ENCODE measurements at places on chromosomes 12 and 14. TPM values are rescaled to one million over a fixed set of nuclear protein-coding genes. Genes with fewer than 3 reads are reported as not detected.

- DNase-seq = no peak
Observed at GRCh38 chr14:68124979-68125731, 305.6 kb downstream of the RAD51B start.

DNA sequence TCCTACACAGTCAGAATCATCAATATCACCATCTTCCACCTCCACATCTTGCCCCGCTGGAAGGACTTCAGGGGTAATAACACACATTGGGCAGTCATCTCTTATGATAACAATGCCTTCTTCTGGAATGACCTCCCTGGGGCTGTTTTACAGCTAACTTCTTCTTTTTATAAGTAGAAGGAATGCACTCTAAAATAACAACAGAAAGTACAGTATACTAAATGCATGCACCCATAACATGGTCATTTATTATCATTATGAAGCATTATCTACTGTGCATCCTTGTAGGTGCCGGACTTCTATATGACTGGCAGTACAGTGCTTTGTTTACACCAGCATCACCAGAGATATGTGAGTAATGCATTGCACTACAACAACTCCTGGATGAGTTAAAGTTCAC lies 19.0 kb upstream of the NUAK1 start:
- DNase-seq = no peak

DNA sequence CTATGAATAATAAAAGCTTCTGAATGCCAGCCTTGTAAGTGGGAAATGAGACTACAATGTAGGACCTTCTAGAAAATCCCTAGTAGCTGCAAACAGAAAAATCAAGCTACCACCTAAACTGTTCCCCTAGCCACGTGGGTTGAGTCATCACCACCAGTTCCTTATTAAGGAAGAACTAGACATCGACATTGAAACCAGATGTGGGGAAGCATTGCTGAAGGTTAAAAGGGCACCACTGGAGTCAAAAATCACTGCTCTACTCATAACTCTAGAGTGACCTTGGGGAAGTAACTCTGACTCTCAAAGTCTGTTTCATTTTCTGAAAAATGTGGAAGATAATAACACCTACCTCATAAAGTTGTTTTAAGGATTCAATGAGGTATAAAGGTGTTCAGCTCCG lies 9.4 kb upstream of the CNIH1 start:
- DNase-seq = no peak

DNA sequence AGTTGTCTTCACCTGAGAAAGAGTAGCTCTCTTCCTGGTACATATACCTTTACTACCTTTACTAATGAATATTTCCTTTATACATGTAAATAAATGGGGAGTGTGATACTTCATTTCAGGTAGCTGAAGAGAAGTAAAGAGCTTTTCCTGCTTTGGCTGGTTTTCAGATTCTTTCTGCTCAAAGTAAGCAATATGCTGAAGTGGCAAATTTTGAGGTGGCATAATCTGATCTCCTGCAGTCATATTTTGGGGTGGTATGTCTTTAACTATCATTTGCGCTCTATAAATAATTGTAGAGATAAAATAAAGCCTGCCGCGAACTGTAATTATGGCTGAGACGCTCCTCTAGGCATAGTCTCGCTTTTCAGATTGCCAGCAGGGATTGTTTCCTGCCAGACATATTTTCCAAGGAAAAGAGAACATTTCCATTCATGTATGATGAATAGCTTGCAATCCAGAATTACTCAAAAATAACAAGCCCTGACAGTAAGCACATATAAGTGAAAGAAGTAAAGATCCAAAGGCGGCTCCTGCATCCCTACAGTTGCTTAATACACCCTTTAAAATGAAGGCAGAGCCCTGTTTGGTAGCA lies 200.7 kb downstream of the C12orf50 start:
- no peak for DNase-seq

DNA sequence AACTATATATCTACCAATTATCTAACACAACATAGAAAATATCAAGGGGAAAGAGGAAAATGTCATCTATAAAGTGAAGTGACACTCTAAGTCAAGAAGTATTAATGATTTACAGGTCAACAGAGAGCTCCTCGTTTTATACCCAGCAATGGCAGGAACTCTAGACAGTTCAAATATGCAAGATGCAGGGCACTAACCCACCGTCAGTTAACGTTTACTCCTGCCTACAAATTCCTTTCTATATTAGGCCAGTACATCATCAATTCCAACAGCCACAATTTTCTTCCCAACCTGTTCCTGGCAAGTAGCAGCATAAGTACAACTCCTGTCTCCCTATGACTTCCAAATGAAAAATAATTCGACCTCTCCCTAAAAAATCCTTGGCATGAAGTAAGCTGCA lies 9.0 kb upstream of the KANSL2 start:
- DNase-seq = no peak

- DNase-seq = no peak
Observed at GRCh38 chr12:50720085-50720484, 43.8 kb upstream of the ATF1 start.

DNA sequence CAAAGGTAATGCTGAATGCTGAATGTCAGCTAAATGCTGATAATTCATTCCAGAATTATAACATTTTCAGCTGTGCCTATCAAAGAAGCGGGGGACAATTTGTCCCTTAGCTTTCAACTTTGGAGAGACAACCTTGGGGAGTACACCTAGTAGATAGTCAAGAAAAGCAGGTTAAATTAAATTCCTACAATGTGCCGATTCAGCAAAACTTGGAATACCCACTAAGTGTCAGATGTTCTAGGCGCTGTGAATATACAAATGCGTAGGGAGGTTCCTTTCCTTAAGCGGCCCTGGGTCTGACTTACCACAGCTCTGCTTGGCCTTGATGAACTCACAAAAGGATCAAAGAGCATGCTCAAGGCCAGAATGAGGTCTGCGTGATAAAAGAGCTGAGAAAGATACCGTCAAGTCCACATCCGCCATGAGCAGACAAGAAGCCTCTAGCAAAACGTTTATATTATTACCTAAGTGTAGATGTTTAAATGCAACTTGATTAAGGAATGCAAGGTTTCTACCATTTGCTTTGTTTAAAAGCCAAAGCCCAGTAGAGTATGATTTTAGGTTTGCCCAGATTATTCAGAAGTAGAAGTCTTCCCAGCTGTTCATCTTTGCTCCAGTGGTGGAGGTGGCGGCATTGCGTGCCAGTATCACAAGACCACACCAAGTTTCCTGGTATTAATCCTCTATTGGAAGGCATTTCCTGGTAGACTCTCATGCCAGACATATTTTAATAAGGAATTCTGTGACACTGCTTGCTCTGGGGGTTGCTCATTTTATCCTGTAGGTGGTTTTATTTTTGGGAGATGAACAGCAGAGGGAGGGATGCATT lies 368.6 kb downstream of the DPF3 start:
- no peak for DNase-seq

DNA sequence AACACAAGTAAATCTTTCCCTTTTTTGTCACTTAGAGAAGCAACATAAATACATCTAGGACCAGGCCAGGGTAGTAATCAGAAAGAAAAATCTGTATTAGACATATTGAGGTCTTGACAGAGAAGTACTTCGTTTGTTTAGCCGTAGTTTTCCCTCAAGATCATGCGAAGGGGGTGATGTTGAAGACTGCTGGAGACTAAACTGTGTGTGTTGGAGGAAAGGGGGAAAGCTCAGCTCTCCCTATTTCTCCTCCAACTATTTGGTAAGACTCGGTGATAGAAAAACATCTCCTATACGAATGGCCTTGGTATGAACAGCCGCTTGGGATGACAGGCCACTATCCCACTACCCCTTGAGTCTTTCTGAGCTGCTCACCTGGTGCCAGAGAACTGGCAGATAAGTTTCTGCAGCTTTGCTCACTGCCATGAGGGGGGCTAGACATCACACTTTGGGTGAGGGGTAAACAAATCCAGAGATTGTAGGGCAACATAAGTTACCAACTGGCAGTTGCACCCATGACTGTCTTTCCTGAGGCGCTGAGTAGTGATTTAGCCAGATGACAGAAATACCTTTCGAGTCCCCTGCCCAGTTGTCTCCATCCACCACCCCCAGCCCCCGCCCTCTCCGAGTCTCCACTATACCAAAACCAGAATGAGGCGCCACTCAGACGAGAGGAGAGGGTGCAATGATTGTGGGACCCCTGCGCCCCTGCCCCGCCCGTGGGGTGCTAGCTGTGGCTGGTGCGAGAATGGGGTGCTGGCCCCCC lies 685 bp downstream of the VAMP1 start:
- DNase-seq = no peak

GRCh38 chr14:55386037-55386808 lies 25.4 kb downstream of the ATG14 start:
- no peak for DNase-seq

DNA sequence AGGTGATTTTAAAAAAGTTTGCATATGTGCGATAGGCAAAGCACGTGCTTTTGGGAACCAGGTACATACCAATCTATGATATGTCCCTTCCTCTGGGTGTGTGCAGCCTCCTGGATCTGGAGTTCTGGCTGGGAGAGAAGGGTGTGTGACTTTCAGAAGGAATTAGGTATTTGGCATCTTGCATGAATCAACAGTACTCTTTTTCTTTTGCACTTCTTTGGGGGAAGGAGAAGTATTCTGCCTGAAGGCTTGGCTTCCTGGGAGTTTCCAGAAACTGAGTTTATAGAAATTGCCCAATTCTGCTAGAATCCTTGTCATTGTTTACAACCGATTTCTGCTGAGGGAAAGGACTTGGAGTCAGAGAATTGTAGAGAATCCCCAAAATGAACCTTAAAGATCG lies 2.9 kb upstream of the CLMN start:
- DNase-seq = no peak

DNA sequence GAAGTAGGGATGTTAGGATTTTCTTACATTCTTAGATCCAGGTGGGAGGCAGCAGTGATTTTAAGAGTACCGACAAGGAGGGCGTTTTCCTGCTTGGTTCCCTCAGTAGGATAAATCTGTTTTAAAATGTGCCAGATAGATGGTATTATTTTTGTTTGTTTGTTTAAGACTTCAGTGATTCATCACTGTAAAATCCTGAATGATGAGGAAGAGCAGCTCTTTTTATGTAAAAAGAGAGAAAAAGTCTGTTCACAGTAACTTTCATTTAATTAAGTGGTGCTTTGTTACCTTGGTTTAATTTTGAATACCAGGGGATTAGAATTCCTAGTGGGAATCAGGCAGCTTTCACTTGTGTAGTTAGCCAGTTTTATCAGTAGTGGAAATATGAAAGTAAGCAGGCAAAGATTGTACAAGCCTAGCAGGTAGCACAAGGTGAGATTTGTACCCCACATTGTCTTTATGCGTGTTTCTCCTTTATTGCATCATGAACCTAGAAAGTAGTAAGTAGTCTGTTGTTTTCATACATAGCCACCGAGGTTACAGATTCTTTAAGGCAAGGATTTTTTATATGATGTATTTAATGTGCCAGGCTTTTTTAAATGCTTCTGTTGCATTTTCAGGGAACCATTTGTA lies 349.6 kb downstream of the CCDC91 start:
- no peak for DNase-seq

GRCh38 chr14:92631098-92631497 lies 117.3 kb downstream of the LGMN start:
- no peak for DNase-seq

- DNase-seq = peak; percentile 42
Observed at GRCh38 chr12:75585330-75585729, 73.9 kb upstream of the KRR1 start.

DNA sequence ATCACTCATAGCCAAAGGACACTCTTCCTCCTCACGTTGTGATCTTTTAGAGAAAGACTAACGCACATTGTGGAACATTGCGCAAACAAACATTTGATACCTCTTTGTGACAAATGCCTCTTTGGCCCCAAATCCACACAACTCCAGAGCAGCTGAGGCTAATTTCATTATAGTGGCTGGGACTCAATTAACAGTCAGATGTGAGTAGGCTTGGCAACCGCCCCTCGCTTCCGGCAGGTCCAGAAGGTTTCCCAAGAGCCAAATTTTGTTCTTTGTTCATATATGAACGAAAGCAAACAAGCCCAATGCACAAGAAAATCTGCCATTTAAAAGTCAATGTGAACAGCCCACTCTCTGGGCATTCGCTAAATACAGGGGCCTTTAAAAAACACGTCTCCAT lies 273.9 kb downstream of the GLT1D1 start:
- DNase-seq = no peak

GRCh38 chr12:59041241-59042121 lies 121.2 kb upstream of the LRIG3 start:
- DNase-seq = peak; percentile 62

GRCh38 chr12:124232654-124232987 lies 62.3 kb upstream of the RFLNA start:
- DNase-seq = no peak

- DNase-seq = no peak
Observed at GRCh38 chr14:78005325-78005724, 164.8 kb upstream of the NRXN3 start.

GRCh38 chr12:42683266-42683665 lies 93.7 kb upstream of the PRICKLE1 start:
- DNase-seq = no peak

DNA sequence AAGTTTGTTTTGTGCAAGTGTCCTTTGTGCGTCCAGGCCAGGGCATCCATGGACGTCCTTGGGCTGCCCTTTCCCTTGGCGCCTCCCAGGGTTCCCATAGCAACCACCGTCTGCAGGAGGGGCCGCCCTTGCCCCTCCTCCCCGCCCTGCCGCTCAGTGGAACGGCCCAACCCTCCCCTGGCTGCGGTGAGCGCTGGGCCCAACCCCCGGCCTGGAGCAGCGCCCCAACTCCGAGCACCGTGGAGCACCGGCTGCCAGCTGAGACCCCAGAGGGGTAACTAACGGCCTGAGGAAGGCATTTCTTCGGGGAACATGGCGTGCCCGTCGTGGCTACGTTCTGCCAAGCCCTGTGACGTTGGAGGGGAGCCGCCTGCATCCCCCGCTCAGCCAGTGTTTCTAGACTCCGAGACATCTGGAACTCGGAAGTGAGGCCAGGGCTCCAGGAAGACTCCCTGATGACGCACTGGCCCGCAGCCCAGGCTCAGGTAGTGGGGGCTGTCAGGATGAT lies 5.3 kb upstream of the ACACB start:
- no peak for DNase-seq

Gene SAMD15
- 3.3 TPM for total RNA-seq

Gene SLC17A8
- not detected for total RNA-seq

Gene NELL2
- 0.35 TPM for total RNA-seq

Gene TSPAN19
- total RNA-seq = 0.35 TPM

Gene KLRC1
- not detected for total RNA-seq

Gene ANGEL1
- 11.1 TPM for total RNA-seq
